ENCODE measurements at places on chromosomes 16 and 17. TPM values are rescaled to one million over a fixed set of nuclear protein-coding genes. Genes with fewer than 3 reads are reported as not detected.

CCL7 gene
- total RNA-seq, result not detected

AXIN2 gene
- 33.1 TPM for total RNA-seq

OR1A2 gene
- not detected for total RNA-seq

DOC2A gene
- 10.5 TPM for total RNA-seq

METTL26 gene
- total RNA-seq, result 25.3 TPM

DDX19B gene
- 25.3 TPM for total RNA-seq

PLA2G10 gene
- total RNA-seq, result not detected

CSHL1 gene
- total RNA-seq, result not detected

MYADML2 gene
- total RNA-seq, result 0.16 TPM

TERB1 gene
- 0.31 TPM for total RNA-seq

ABCA8 gene
- 3.9 TPM for total RNA-seq

UNC45B gene
- 0.31 TPM for total RNA-seq

TMEM220 gene
- total RNA-seq, result 2.3 TPM

CLEC19A gene
- not detected for total RNA-seq

KRTAP4-5 gene
- not detected for total RNA-seq

MRM1 gene
- 2.7 TPM for total RNA-seq

SHISA9 gene
- 14.7 TPM for total RNA-seq

CACNG1 gene
- total RNA-seq, result 0.47 TPM

TNRC6C gene
- total RNA-seq, result 23.9 TPM

GAS2L2 gene
- 0.16 TPM for total RNA-seq

PRSS21 gene
- total RNA-seq, result not detected

KRTAP3-1 gene
- not detected for total RNA-seq

ASGR2 gene
- total RNA-seq, result not detected

NPIPA8 gene
- total RNA-seq, result 1.4 TPM

CCL17 gene
- total RNA-seq, result not detected

CACNG4 gene
- 44.5 TPM for total RNA-seq
